ENCODE measurements at places on chromosomes 2 and 18.

- no peak for DNase-seq
Measured at GRCh38 chr2:95001051-95001562, 24.4 kb upstream of the MAL start.

DNA sequence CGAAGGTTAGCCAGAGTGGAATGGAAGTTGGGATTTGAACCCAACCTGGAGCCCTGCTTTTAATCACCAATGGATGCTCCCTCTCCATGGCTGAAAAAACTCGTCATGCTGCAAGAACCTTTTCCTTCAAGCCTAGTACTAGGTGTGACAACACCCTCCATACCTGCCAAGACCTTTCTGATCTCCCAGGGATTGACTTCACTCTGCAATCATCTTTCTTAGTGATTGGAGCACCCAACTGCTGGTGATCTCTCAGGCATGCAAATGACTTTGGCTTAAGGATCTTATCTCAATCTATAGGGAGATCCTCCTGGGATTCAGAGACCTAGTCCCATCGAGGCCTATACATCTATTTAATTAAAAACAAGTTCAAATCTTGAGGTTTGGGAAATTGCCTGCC is 23.5 kb upstream of the ITGB6 start:
- no peak for DNase-seq

DNA sequence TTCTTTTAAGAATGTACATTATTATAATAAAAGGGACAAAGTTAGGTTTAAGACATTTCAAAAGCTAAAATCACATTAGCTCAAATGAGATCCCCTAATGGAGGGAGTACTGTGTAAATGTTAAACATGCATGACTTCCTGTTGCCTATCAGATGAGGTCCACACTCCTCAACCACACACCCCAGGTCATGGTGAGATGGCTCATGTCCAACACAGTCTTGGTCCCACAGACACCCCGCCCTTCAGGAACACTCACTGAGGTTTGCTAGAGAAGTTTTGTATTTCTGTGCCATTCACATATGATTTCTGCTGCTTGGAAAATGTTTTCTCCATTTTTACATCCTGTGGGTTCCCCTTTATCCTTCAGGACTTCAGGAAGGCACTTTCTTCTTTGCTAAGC is 491.0 kb downstream of the SOX11 start:
- DNase-seq, result no peak

DNA sequence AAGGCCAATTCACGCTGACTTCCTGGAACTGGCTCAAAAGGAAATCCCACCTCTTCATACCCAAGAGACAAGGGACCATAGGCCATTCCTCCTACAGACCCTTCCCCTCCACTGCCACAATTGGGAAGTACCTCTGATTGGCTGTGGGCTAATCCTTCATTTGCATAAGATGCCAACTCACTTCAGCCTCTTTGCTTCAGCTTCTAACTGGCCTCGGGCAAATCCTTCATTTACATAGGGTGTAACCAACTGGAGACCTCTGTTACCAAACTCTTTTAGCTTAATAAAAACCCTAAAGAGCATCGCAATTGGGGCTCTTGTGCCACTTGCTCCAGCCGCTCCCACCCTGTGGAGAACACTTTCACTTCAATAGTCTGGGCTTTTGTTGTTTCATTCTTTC is 38.2 kb downstream of the MC2R start:
- no peak for DNase-seq

DNA sequence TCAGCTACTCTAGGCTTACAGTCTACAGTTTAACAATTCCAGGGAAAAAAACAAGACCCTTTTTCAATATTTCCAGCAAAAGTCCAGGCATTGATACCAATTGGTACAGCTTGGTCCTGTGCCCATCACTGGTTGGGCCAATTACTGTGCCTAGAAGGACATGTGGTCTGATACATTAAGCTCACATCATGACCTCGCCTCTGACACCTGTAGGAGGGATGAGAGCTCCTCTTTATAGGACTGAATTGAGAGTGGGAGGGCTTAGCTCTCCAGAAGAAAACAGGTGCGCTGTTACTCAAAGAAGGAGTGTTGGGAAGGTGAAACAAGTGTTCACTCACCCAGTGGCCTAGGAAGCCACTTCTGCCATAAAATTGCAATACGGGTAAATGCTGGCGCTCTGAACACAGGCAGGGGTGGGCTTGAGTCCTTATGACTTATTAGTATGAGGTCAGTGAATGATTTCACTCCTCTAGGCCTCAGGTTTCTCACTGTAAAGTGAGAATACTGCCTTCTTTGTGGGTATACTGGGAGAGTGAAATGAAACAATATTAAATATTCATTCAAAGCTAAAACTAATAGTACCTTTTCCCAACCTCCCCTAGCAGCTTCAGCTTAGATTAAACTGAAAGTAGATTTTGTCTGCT is 49.7 kb downstream of the RABL2A start:
- DNase-seq, result no peak

DNA sequence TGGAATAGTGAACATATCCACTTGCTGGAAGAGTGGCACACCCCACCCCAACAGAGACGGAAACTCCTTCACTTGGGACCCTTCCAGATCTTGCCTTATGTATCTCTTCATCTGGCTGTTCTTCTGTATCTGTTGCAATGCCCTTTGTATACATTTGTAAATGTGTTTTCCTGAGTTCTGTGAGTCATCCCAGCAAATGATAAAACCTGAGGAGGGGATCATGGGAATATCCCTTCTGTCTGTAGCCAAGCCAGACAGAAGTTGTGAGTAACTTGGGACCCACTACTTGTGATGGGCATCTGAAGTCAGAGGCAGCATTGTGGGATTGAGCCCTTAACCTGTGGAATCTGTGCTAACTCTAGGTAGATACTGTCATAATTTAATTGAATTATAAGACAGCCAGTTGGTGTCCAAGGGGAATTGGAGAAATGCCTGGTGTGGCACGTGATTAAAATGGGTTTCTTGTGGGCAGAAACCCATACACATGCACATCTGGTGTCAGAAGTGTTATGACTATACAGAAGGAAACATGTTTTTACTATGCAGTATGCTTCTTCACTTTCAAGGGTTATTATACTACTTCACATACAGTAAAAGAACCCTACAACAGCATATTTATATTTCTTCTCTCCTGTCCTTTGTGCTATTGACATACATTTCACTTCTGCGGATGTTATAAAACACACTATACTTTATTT is 32.3 kb upstream of the TMEM247 start:
- no peak for DNase-seq

DNA sequence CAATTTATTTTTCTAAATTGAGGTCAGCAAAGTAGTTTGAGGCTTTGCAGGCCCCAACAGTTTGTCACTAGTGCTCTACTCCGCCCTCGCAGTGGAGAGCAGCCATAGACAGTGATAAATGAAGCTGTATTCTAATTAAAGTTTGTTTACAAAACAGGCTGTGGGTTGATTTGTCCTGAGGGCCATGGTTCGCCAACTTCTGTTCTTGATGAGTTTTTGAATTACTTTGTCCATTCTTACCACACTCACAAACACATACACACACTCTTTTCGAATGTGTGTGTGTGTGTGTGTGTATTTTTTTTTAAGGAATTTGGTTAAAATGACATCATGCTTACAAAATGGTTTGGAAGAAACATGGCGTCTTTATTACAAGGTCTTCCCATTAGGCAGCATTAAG is 68.6 kb downstream of the MTCL1 start:
- no peak for DNase-seq

- DNase-seq, result no peak
Measured at GRCh38 chr2:229896857-229897256, 25.0 kb downstream of the TRIP12 start.

- DNase-seq, result no peak
Measured at GRCh38 chr2:191622374-191623320, 55.3 kb upstream of the NABP1 start.

DNA sequence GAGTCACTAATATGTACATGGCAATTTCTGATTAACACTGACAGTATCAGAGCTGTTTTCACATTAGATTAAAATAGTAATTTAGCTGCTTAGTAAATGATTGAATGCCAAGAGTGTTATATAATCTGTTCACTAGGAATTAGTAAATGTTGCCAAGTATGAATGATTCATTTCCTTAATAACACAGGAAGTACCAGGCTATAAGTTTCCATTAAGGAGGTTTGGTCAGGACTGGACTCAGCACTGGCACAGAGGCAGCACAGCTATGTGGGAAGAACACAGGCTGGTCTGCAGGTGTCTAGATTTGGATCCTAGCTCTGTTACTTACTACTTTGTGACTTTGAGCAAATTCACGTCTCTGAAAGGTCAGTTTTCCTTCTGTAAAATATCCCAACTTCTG is 97.2 kb downstream of the TDRD15 start:
- DNase-seq, result no peak

DNA sequence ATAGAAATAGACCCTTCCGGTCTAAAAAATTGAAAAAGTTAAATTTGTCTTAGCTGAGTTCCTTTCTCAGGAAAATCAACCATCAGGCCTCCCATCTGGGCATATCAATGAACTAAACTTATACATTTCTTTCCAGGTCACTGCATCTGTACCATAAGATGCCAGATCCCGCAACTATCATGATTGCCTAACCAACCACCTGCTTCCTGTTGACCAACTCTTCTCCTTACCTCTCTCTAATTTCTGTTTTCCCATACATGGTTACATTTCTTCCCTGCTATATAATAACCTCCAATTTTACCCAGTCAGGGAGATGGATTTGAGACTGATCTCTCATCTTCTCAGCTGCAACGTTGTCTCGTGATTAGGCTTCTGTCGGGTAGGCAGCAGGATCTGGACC is 228.7 kb downstream of the FSIP2 start:
- no peak for DNase-seq

DNA sequence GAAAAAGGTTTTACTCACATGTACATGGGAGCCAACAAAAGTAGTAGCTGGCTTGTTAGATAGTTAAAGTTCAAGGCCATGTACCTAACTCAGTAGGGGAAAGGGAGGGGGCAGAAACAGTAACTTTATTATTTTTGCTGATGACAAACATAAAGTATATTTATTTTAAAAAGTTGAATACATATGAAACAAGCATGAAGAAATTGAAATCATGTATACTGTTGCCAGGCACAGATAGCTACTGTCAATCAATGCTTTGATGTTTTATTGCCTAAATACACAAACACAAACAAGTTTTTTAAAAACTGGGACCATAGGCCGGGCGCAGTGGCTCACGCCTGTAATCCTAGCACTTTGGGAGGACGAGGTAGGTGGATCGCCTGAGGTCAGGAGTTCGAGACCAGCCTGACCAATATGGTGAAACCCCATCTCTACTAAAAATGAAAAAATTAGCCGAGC is 7.6 kb upstream of the PSD4 start:
- DNase-seq, result no peak

DNA sequence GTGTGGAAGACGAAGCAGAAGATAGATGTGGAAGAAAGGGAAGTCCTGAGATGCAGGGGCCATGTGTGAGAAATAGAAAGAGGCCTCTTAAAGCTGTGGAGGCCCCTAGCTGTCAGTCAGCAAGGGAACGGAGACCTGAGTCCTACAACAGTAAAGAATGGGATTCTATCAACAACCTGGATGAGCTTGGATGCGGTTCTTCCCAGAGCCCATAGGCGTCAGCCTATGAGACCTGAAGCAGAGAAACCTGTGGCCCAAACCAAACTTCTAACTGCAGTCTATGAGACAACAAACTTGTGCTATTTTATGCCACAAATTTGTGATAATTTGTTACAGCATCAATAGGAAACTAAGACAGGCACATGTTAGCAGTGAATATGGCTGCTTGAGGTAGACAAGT is 583.7 kb downstream of the ADCYAP1 start:
- DNase-seq, result no peak

DNA sequence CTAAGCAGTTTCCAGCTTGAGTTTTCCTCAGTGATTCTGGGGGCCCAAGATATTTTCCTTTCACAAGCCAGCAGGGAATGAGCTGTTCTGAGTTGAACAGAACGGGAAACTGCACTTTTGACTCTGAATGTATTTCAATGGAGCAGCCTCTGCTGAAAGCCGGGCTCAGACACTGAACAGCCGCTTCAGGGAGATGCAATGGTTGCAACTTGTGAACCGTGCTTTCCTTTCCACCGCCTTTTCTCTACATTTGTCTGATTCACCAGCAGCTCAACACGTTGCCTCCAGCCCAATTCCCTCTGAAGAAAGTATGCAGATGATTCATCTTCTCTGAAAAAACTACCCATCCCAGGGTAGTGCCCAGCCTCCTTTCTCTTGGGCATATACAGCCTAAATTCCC is 119.3 kb upstream of the PKDCC start:
- no peak for DNase-seq

- peak; percentile 18 for DNase-seq
Measured at GRCh38 chr2:179440642-179441251, 176.1 kb upstream of the SESTD1 start.

DNA sequence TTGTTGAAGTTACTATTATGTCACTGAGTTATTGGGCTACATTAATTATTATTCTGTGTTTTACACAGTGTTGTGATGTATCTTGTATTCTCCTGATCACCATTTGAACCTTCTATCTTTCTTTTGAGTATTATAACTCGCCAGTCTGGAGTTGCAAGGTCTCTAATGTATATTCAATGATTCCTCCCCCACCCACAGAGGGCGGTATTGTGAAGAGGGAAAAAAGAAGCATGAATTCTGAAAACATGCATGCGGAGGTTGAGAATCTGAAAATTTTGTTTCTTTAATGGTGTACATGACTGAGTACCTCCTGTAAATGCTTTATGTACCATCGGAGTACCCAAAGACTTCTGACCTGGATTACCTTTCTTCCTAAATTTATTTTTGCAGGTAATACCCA is 266.6 kb downstream of the NR4A2 start:
- no peak for DNase-seq

GRCh38 chr18:49784427-49785185 is 28.7 kb downstream of the ACAA2 start:
- no peak for DNase-seq

GRCh38 chr2:64112016-64112415 is 32.2 kb downstream of the PELI1 start:
- no peak for DNase-seq

GRCh38 chr2:207217442-207217841 is 51.7 kb upstream of the KLF7 start:
- DNase-seq, result no peak

DNA sequence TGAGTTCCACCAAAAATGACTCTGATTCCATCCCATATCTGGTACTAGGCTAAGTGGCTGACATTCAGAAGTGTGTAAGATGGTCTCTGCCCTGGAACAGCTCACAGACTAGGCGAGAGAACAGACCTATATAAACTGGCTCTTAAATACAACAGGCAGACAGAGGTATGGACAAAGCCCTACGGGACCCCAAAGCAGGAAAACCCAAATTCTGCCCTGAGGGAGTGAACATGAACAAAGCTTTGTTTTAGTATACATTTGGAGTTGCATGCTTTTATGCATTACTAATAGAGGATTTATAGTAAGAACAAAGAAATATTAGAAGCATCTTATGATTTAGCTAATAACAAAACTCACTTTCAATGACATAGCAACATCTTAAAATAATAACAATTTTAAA is 25.1 kb downstream of the GDF7 start:
- no peak for DNase-seq
